ENCODE measurements at places on chromosomes 6 and 20.

DNA sequence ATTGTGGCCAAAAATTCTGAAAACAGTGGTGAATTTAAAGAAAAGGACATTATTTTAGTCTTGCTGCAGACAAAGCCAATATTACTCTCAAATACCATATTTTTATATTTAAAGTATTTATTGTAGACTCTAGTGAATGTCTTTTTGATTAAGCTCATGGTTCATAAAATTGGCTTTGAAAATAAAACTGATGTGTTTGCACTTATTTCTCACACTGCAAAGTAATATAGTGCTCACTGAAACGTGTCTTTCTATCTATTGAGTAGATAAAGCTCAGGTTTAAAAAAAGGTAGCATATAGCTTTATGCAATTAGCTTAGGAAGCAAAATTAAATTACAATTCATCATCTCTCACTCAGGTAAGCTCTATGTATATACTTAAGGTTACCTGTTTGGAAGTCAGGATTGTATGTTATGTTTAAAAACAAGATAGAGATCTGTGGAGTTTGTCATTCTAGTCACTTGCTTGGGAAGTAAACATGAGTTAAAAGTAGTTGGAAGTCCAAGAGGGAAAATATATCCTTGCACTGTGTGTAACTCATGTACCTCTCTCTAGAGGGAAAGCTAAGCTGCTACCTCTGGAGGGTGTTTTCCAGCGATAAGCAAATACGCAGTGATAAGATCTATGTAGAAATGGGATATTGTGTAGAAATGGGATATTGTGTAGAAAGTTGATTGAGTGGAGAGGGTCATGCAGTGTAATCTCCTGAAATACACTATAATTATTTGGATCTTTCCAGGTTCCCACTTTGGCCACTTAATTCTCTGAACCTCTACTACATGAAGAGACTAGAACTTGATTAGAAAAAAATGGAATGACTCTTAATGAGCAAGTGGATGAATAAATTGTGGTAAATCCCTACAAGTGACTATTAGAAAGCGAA lies 29.9 kb upstream of the SPTLC3 start:
- no peak for DNase-seq

- DNase-seq = no peak
Measured at GRCh38 chr6:82869493-82869892, 196.1 kb downstream of the UBE3D start.

DNA sequence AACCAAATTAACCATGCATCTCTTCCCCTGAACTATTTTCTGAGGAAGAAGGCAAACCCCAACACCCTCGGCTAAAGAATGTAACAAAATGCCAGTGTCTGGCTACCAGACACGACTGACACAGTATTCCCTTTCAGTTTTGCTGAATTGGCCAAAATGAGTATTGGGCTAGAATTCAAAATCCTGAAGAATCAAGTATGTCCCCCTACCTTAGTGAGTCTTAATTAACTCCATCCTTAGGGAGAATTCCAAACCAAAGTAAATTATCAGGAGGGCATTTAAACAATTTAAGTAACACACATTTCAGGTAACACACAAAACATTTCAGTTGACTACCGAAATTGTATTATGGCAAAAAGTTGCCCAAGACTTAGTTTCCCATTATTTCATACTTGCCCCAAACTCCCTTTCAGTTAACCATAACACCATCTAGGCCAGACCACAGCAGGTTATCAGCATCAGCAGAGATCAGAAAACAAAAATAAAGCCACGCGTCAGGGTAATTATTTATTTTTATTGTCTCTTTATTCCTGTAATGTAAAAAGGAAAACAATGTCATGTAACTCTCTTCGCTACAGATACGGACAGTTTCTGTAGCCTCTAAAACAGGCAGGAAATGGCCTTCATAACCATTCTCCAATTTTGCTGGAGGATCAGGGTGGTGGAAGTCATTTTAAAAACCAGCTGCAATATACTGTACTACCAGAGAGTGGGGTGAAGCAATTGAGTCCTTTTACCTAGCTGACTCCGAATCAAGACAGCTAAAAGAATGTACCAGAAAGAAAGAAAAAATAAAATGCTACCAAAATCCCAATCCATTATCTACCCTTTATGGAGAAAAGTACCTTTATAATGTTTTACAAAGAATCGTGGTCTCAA lies 1.9 kb downstream of the SNX5 start:
- no peak for DNase-seq

GRCh38 chr6:147299035-147299434 lies 94.8 kb downstream of the STXBP5 start:
- DNase-seq = no peak

- DNase-seq = peak; percentile 60
Measured at GRCh38 chr6:36912586-36912985, 26.8 kb downstream of the C6orf89 start.

DNA sequence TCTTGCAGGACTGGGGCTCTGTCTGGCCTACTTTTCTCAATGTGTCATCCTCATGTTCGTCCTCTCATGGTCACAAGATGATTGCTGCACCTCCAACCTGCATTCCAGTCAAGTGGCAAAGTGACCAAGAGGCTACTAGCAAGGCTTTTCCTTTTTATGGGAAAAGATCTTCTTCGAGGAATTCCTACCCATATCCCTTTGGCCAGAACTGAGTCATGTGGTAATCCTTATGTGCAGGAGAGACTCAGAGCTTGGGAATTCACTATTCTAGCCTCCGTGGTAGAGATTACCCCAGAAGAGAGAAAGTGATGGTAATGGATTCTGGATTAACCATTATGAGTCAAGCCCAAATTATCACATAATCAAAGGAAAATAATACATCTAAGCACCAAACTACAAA lies 162.7 kb downstream of the KCNQ5 start:
- no peak for DNase-seq

Measured in activated T-cell treated with anti-CD3 and anti-CD28 coated beads, Interleukin-2, amount 50 U/mL, for 1 hour (primary cell).